Central memory CD8-positive, alpha-beta T cell (primary cell): ENCODE measurements at places on chromosomes 6 and 20.

- DNase-seq = no peak
Observed at GRCh38 chr20:51275826-51276225, 252.9 kb upstream of the KCNG1 start.

DNA sequence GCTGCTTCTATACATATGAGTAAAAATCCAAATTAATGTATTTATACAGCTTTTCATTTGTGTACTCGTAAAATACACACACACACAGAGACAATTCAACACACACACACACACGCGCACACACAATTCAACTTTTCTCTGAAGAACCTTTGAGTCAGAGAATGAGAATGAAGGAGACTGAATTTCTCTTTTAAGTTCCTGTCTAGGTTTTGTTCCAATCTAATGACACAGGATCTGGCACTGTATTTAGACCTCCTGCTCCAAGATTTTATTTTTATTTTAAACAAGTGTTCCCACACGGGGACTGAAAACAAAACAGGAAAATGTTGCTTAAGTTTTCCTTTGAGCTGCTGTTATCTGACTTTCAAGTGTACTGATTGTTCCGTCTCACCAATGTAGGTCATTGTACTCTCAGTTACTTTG, 250.8 kb downstream of the LAMA2 start:
- no peak for DNase-seq

GRCh38 chr6:133286765-133287164, 45.6 kb downstream of the EYA4 start:
- no peak for DNase-seq

GRCh38 chr6:104656235-104656634, 203.5 kb downstream of the HACE1 start:
- DNase-seq = no peak

GRCh38 chr6:71333697-71334096, 45.1 kb downstream of the OGFRL1 start:
- no peak for DNase-seq

- no peak for DNase-seq
Observed at GRCh38 chr20:11076434-11077105, 402.8 kb upstream of the JAG1 start.

DNA sequence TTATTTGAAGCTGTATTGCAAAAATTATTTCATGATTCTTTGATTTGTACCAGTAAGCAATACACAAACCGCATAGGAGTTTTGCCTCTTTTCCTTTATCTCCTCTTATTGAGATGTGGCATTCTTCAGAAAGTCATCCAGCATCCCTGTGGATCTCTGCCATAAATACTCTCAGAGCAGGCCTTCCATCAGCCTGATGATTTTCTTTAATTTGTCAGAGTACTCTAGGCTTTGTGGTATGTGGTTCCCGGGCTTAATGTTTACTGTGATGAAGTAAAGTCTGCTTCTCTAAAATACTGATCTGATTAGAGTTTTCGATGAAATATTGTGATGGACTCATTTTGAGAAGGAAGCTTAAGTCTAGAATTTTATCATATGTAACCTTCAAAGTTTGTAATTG, 31.1 kb upstream of the SLC35D3 start:
- DNase-seq = no peak

DNA sequence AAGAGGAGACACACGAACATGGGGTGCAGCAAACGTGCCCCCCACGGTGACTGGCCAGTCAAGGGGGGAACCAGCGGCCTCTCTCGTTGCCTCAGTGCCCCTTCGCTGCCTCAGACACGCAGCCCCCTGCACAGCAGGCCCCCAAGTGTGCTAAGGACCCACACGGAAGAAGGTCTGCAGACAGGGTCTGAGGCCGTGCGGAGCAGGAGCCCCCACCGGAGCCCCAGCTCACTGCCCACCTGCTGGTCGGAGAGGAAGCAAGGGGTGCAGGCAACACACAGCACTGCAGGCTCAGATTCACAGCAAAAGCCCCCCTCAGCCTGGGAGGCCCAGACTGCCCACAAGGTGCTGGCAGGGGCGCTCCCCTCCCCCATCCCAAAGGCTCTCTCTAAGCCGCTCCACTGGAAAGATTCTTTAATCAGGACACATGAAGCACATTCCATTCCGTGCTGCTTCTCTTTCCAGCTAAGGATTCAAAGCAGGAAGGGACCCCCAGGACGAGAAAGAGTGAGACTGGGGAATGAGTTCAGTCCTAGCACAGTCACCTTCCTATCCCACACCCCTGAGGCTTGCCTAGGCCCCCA, 105.1 kb downstream of the SLC23A2 start:
- DNase-seq = no peak

GRCh38 chr6:11033825-11034224, 10.3 kb downstream of the ELOVL2 start:
- no peak for DNase-seq

GRCh38 chr6:39855356-39855995, 63.3 kb downstream of the DAAM2 start:
- DNase-seq = no peak
